ENCODE measurements at places on chromosomes 16 and 17. TPM values are rescaled to one million over a fixed set of nuclear protein-coding genes. Genes with fewer than 3 reads are reported as not detected.
A peak's percentile ranks its signal among the peaks of the same experiment; 100 is the strongest.

- no peak for DNase-seq
Observed at GRCh38 chr17:29327412-29327811, 33.5 kb upstream of the NUFIP2 start.

DNA sequence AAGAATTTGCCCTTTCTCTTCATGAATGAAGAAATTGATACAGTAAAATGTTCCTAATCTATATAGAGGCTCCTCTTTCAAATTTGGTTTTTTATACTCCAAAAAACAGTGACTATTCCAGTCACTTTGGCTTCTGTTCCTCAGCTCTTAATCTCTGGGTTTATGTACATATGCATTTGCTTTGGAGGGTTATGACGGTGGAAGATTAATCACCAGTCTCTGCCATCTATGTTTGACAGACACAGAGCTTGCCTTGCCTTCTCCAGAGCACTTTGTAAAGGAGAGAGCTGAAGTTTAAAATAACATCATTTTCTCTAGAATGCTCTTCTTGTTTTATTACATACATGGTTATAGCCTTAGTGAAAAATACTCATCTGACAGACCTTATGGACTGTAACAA, 99.3 kb downstream of the NLK start:
- DNase-seq: no peak

DNA sequence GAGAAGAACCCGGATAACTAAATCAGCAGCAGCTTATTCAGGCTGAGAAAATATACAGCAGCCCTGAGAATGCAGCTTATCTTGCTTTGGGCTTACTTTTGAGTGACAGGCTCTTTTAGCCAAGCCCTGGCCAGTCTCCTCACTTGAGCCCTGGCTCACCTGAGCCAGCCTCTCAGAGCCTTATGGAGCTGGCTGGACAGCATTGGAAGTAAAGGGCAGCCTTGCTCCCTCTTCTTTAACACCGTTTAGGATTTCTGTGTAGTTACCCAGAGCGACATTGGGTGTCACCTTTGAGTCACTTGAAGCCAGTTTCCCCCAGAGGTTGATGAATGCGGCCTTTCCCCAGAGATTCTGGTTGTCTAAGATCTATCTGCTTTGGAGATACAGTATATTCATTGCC, 7.7 kb upstream of the NPIPB2 start:
- DNase-seq: peak; percentile 64

DNA sequence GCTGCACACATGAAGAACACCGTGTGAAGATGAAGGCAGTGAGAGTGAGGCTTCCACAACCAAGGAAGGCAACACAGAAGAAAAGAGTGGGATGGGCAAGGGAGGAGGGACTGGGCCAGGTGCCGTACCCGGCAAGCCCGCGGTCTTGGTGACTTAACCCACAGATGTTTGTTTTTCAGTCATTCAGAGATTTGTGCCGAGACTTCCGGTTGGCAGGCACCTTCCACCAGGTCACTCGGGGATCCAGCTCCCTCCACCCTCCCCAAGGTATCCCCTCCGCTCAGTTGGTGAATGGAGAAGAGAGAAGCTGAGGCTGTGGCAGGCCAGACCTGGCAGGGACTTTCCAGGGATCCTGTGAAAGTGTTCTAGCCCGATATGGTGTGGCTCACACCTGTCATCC, 4.9 kb upstream of the KREMEN2 start:
- DNase-seq: peak; percentile 24

GRCh38 chr17:8905331-8905730, 37.9 kb upstream of the PIK3R6 start:
- DNase-seq: no peak

DNA sequence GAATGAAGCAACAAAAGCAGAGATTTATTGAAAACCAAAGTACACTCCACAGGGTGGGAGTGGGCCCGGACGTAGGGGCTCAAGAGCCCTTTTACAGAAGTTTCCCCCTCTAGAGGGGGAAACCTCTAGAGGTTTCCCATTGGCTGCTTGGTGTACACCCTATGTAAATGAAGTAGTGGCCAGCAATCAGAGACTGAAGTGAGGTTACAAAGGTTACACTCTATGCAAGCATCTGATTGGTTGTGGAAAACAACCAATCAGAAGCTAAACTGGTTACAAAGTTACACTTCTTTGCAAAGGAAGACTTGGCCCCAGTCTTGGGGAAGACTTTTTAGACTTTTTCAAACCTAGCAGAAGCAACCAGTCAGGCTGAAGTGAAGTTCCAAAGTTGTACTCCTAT, 27.1 kb downstream of the CRAMP1 start:
- no peak for DNase-seq

The MARVELD3 gene
- 27.0 TPM for total RNA-seq

DNA sequence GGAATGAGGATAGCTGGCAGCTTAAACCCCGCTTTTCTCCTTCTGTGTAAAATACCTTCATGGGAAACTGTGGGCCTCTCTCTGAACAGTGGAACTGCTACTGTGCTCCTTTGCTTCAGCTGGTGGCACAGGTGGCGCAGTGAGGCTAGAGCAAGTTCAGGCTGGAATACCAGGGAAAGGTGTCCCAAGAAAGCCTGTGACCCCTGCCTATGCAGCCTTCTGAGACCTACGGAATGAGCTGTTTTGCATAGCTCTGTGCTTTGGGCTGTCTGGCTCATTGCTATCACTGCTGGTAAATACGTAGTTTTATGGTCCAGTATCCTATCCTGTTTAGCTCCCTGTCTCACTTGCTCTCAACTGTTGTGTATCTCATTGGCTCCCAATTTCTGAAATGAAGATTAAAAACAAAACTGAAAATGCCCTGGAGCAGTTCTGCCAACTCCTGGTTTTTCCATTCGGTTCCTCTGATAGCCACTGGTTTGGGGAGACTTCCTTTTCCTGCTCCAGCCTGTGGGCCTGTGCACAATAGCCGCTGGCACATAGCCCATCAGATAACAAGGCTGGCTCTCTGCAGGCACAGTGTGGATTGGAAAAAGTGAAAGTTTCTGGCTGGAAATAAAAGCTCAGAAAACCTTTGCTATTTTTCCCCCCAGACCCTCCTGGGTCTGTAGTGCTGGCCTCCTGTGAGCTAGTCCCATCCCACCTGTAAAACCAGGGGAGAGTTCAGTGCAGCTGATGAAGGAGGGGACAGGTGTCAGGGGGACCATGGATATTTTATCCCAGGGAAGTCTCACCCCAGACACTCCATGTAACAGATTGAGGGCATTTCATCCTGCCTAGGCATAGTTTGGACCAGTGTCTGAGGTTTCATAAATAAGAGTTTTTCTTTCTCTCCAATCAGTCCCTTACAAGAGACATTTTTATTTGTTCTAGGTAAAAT, 24.0 kb downstream of the LIMD2 start:
- DNase-seq: no peak
